ENCODE measurements at places on chromosomes 6 and 20.

DNA sequence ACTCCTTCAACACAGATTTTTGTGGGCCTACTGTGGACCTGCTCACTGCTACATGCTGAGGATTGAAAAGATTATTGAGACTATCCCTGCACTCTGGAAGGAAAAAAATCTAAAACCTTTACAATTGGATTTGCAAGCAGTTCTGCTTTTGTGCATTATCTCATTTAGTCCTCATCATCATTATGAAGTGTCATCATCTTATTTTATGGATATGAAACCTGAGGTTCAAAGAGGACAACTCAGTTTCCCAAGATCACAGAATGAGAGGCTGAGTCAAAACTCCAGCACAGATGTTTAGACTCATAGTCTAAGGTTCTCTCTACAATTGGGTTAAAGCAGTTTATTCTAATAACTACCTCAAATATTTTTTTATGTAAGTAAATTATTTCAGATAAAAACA lies 160.2 kb upstream of the MARCKS start:
- no peak for DNase-seq

GRCh38 chr6:46989398-46989797 lies 52.7 kb downstream of the ADGRF1 start:
- no peak for DNase-seq

- no peak for DNase-seq
These were observed 371 bp downstream of the HMGN4 start for GRCh38 chr6:26538572-26538902.

DNA sequence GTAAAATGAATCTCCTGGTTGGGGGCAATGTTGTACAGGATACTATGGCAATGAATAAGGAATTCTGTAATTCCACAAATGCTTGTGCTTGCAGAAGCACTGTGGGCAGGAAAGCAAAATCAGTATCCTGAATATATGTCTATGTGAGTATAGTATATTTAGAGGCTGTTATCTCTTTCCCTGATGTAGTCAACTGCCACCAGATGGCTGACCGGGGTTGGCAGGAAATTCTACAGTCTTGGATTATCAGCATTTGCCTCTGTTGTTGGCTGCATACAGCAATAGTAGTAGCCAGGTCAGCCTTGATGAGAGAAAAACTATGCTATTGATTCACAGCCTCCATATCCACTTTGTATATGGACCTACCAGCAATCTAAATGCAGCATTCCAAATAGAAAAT lies 425.1 kb upstream of the JAG1 start:
- no peak for DNase-seq

DNA sequence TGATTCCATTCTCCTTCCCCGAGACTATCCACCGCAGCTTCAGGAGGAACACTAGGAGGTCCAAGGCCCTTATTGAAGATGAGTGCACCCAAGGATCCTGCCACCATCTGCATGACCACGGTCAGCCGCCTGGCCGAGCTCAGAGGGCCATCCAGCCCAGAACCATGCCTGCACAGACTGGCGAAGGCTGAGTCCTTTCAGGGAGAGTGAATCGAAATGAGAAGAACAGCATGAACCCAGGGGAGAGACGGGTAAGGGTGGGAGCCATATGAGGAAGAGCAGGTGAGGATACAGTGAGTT lies 26.3 kb downstream of the SERPINB6 start:
- no peak for DNase-seq

GRCh38 chr20:40562031-40562430 lies 127.0 kb downstream of the MAFB start:
- no peak for DNase-seq

DNA sequence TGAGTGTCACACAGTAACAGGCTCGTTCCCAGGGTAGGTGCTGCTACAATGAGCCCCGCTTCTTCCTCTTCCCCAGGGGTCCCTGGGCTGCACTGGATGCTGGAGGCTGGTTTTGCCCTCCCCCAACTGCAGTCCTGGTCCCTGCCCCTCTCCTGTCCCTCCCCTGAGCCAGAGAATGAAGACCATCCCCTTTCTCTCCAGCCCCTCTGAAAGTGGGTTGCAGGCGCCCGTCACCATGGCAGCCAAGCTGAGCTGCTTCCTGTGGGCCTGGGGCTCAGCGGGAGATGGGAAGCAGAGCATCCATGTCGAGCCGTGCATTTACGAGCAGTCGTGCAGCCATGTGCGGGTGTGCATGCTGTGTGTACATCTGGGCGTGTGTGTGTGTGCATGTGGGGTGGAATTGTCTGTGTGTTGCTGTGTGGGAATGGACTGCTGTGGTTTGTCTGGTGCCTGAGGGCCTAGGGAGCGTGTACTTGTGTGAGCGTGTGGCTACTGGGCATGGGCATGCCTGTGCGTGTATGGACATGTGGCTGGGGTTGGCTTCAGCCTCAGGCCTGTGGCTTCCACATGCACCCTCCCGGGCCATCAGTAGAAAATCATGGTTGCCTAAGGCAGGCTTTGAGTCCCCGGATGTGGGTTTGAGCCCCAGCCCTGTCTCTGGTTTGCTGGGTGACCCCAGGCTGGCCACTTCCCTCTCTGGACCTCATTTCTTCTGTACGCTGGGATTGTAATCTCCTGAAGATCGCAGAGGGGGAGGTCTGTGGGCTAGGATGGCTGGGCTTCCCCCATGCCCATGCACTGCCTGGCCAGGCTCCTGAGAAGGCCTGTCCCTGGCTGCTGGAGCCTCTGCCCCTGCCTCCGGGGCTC lies 48.8 kb downstream of the SRC start:
- no peak for DNase-seq
